ENCODE measurements at places on chromosomes 7 and 10.

DNA sequence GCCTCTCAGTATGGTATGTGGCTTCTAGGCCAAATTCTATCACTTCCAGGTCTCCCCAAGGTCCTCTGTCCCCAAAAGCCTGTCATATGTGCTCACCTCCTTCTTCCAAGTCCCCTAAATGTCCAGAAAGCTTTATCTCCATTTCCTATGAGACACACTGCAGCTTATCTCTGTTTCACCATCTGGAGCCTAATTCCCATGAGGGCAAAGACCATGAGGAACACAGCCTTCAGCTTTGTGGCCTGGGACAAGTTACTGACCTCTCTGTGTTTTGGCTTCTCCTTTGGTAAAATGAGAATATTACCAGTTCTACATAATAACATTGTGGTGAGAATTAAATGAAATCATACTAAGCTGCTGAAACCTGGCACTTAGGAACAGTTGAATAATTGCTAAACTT, 19.2 kb downstream of the ST8SIA6 start:
- DNase-seq: no peak

DNA sequence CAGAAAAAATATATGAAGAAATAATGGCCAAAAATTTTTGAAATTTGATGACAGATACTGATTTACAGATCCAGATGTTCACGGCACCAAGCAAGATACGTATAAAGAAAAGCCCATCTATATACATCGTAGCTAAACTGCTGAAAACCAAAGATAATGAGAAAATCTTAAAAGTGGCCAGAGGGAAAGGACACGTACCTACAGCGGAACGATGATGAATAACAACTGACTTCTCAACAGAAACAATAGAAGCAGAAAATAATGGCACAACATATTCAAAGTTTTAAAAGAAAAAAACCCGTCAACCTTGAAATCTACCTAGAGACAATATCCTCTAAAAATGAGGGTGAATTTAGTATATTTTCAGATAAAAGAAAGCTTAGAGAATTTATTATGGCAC, 31.9 kb downstream of the IL2RA start:
- no peak for DNase-seq

- DNase-seq: no peak
These were observed 29.0 kb downstream of the CPXM2 start for GRCh38 chr10:123862421-123863182.

- DNase-seq: peak; percentile 94
These were observed at the start of gene MAGI2 for GRCh38 chr7:79453558-79454360. Gene MAGI2, minus strand, starts transcription at chr7:79453667. Its CDS starts 347 bp downstream, at chr7:79453320.

DNA sequence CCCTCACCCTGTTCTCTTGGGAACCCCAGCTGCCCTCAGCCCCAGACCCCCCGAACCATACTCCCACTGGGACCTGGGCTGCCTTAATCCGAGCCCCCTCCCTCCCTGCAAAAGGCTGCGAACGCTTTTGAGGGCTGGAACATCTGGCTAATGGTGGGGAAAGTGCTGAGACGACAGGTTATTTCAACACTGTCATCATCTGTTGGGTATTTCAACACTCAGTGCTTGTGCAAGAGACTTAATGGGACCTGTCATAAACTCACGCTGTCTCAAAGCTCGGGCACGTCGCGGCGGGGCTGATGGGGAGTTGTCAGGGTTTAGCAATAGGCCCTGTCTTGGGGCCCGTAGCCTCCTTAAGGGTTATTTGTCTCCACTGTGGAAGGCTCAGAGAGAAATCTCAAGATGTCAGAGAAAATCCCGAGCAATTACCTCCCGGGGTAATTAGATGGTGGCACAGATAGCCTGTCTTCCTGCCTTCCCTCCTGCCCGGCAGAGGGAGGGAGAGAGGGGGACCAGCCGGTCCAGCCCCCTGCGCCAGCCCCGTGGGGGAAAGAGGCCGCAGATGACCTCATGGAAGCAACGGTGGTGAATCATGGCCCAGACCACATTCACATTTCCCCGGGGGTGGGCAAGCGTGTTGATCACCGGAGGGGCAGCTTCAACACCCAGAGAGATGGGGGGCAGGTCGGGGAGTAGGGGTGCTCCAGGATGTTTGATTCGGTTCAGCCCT, 88.7 kb upstream of the MYL10 start:
- DNase-seq: no peak

DNA sequence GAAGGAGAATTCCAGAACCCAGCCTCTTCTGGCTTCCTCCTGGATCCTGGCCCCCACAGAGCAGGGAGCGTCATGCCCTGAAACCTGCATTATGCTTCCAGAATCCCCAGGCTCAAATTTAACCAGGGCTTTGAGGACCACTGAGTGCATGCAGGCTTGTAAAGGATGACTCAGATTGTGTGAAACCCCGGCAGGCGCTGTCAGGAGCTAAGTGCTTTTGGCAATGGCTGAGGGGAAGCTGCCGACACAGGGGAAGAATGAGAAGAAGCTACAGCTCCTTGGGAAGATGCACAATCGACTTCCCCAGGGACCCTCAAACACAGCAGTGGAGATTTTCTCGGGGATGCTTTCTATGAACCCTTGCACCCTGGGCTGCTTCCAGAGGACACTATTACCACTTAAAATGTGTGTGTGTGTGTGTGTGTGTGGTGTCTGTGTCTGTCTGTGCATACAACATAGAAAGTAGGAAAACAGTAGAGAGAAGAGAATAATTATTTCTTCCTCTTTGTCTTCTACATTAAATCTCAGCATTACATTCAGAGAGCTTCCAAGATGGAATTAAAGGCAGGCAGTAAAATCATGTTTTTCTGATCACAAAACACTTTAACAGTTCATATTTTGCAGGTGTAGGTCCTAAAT, 183.5 kb upstream of the INHBA start:
- DNase-seq: no peak

- DNase-seq: no peak
These were observed 827.8 kb upstream of the ZWINT start for GRCh38 chr10:57188846-57189245.

DNA sequence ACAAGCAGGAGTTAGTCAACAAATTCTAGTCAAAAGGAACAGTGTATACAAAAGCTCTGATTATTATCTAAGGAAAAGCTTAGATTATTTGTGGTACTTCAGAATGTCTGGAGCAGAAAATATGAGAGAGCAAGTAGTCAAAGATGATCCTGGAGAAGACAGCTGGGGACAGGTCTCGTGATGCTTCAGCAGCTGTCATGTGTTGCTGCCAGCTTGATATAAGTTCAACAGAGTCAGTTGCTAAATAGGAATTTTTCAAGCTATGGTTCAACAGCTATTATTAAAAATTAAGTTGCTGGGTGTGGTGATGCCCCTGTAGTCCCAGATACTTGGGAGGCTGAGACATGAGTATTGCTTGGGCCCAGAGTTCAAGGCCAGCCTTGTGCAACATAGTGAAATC, 240.0 kb upstream of the RHOBTB1 start:
- DNase-seq: no peak

GRCh38 chr7:30478349-30479201, at the start of gene NOD1:
Gene NOD1, minus strand, starts transcription at chr7:30478784. Its CDS starts 21,863 bp downstream, at chr7:30456921.
- DNase-seq: peak; percentile 94

DNA sequence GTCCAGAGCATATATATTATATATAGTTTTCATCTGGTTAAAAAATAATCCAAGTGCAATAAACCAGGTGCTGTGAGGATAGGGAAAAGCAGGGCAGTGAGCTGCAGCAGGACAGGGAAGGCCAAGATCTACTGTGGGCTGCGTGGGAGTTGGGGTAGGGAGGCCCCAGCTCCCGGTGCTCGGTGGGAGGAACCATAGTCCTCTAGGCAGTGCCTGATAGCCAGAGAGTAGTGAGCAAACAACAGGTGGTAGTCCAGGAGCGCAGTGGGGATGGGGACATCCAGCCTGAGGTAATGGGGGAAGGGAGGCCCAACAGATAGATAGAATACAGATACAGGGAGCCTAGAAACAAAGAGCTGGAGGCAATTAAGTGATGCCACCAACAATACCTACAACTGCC, 4.1 kb upstream of the BMPR1A start:
- DNase-seq: peak; percentile 26

- no peak for DNase-seq
These were observed 81.6 kb upstream of the C1QL3 start for GRCh38 chr10:16603308-16603707.

GRCh38 chr10:73590881-73591799, at the start of gene USP54:
Gene USP54, minus strand, starts transcription at chr10:73591342. Its CDS starts 15,684 bp downstream, at chr10:73575658.
- DNase-seq: peak; percentile 46

DNA sequence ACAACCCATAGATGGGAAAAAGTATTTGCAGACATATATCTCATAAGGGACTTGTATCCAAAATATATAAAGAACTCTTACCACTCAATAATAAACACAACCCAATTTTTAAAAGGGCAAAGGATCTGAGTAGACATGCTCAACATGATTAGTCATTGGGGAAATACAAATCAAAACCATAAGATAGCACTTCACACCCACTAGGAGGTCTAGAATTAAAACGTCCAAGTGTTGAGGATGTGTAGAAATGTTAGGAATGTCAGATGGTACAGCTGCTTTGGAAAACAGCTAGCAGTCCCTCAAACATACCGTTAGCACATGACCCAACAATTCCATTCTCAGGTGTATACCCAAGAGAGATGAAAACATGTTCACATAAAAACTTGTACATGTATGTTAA, 8.3 kb downstream of the PSTK start:
- DNase-seq: no peak

GRCh38 chr7:17146621-17147020, 151.8 kb upstream of the AHR start:
- DNase-seq: no peak

DNA sequence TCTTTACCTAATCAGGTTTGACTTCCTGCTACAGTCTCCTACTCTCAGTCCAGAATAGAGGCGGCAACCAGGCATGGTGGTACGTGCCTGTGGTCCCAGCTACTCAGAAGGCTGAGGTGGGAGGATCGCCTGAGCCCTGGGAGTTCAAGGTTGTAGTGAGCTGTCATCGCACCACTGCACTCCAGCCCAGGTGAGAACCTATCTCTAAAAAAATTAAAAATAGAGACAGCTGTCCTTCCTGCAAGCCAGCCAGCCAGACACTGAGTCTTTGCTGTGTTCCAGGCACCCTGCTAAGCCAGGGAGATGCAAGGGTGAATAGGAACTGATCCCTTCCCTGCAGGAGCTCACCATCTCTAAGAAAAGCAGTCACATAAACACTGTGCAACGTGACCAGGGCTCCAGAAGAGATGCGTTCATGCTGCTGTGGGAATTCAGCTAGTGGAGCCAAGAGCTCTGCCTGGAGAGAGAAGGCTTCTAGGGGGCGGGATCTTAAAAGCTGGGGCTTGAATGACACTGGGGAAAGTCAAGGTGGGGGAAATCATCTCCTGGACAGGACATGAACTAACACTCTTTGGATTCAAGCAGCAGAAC, 22.1 kb upstream of the SLIT1 start:
- DNase-seq: no peak

DNA sequence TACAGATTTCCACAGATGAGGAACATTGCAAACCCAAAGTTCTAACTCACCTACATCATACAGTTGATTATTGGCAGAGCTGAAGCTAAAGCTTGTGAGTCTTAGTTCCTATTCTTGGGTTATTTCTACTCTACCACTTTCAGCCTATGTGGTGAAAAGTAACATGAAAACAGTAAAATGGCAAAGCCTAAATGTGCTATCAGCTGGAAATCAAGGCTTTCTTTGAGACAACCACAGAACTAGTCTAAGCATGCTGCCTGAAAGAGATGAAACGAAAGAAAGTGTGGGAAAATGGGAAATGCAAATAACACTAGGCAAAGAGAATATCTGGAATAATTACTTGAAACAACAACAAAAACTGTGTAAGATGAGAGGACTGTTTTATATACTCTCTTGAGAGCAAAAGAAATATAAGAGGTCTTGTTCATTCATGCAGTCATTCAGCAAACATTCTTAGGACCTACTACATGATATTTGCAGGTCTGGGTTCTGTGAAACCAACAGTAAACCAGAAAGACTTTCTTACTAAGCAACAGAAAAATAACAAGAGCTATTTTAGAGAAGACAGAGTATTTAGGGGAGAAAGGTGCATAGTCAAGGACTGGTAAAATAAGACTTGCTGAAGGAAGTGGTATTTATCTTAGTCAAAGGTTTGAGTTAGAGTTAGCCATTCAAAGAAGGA, 437.1 kb downstream of the HTR7 start:
- no peak for DNase-seq

- peak; percentile 53 for DNase-seq
These were observed 779 bp downstream of the C1QL3 start for GRCh38 chr10:16520900-16521299.
